Suprapubic skin (tissue), 4 donors: ENCODE measurements at places on chromosomes 16 and 17. TPM values are rescaled to one million over a fixed set of nuclear protein-coding genes. Genes with fewer than 3 reads are reported as not detected.

- no peak for DNase-seq
Measured at GRCh38 chr16:17245776-17246175, 225.0 kb downstream of the XYLT1 start.

DNA sequence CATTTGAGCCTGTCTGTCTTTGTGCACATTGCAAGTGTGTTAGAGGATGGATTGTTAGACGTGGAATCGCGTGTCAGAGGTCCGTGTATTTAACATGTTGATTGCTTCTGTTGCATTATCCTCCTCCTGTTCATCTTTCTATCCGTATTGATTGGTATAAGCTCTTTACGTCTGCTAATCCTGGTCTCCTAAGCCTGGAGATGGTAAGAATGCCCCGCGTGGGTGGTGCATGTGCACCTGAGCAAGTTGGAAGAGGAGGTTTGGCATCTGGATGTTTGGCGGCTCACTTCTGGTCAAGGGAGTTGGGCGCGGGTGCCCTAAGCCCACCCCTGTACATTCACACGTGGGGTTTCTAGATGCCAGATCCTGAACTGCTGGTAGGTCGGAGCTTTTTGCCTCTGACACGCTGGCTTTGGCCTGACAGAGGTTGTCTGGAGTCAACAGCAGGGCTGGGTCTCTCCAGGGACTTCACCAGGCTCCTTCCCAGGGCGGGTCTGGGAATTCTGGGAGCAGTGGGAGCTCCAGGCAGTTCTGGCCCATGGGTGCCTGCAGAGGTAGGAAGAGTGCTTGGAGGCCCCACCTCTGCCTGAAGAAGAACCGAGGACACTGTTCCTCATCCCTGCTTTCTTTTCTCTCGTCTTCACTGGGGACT lies 107.3 kb downstream of the OR1D5 start:
- DNase-seq: peak; percentile 47

- no peak for DNase-seq
Measured at GRCh38 chr16:49491106-49491670, 117.6 kb downstream of the C16orf78 start.

The ACBD4 gene
- 6.2 TPM for total RNA-seq

DNA sequence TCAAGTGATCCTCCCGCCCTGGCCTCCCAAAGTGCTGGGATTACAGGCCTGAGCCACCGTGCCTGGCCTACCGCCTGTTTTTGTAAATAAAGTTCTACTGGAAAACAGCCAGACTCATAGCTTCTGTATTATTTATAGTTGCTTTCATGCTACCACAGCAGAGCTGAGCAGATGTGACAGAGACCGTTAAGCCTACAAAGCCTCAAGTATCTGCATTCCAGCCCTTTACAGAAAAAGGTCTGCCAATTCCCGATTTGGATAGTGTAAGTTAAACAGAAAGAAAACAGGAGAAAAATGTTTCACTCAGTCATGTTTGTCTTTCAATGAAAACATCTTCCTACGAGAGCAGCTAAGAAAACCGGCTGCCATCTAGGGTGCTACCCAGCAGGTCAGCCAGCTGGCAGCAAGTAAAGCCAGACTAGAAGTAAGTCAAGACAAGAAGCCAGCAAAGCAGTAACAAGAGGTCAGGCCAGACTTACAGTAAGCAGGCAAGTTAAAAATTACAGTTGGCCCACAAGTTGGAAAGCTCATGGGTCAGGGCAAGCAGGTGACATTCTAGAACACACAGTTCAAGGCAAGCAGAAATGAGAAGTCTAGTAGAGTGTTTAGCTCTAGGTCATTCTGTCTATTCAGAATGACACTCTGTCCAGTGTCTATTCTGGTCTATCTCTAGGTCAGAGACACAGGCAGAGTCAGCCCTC lies 17.7 kb downstream of the NCBP3 start:
- DNase-seq: no peak

The EVPL gene
- 218 TPM for total RNA-seq

GRCh38 chr17:38327936-38328335 lies 15.8 kb downstream of the GPR179 start:
- DNase-seq: no peak

DNA sequence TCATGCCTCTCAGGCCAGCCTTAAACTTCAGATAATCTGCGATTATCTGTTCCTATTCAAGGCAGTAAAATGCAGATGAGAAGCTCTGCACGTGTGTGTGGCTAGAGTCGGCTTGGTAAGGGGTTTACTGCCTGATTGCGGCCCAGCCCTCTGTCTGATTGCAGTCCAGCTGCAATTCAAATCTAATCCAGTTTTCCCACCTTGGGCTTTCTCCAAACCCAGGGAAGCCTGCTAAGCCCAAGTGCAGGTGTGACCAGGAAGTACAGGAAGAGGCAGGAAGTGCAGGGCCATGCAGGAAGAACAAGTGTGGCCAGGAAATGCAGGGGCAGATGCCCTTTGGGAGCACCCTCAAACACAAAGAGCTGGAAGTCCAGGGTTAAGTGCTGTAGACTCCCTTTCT lies 314.9 kb downstream of the CEP112 start:
- DNase-seq: no peak

The CLDN7 gene
- 14.5 TPM for total RNA-seq
